ENCODE measurements at places on chromosomes 6 and 20.
A peak's percentile ranks its signal among the peaks of the same experiment; 100 is the strongest.

DNA sequence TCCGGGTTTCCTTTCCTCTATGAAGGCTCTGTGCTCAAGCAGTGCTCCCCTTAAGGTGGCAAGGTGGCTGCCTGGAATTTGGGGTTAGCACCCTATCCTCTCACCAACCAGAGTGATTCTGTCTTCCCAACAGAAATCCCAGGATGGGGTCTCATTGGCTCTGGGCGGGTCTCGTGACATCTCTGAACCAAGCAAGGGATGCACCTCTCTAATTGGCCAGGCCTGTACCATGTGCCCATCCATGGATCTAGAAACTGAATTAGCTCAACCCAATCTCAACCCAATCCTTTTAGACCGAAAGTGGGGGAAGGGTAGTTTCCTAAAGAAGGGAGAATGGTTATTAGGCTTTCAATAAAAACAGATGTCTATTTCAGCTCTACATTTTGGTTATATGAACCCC is 17.6 kb upstream of the MBOAT1 start:
- no peak overlapping the region for H3K27ac ChIP-seq
- no peaks in the 10 kb centered on the region for H3K36me3 ChIP-seq
- no peaks in the 10 kb centered on the region for H3K4me1 ChIP-seq
- H3K27me3 ChIP-seq: no peaks in the 10 kb centered on the region

GRCh38 chr6:4466261-4466660 is 309.9 kb upstream of the CDYL start:
- no peak overlapping the region for H3K4me3 ChIP-seq
- no peak overlapping the region for H3K27ac ChIP-seq
- no peaks in the 10 kb centered on the region for H3K4me1 ChIP-seq

- H3K27me3 ChIP-seq: peaks cover 46% of the 10 kb centered on the region
- DNase-seq: peak; percentile 14
- H3K4me1 ChIP-seq: peaks cover 7% of the 10 kb centered on the region
These were observed 57.1 kb upstream of the MLN start for GRCh38 chr6:33860706-33861474.

DNA sequence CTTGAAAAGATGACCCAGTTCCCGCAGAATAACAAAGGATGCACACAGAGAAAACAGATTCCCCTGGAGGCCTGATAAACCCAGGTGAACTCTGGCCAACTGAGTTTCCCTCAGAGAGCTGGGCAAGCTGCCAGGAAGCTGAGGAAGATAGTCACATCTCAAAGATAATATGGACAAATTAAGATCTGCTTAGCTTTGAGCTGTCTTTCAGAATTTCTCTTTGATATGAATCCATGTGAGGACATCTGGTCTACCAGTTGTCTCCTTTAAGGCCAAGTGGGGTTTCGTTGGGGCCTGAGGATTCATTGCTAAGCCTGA is 59.5 kb downstream of the ID4 start:
- H3K4me3 ChIP-seq: no peak overlapping the region
- H3K4me1 ChIP-seq: no peaks in the 10 kb centered on the region
- H3K27ac ChIP-seq: no peak overlapping the region
- no peaks in the 10 kb centered on the region for H3K27me3 ChIP-seq
- no peak for DNase-seq

GRCh38 chr6:116449565-116449964 is 11.6 kb upstream of the CALHM6 start:
- H3K36me3 ChIP-seq: no peaks in the 10 kb centered on the region
- peaks cover 8% of the 10 kb centered on the region for H3K4me1 ChIP-seq
- no peak for DNase-seq
- H3K27me3 ChIP-seq: no peaks in the 10 kb centered on the region
- no peak overlapping the region for H3K4me3 ChIP-seq
- H3K27ac ChIP-seq: no peak overlapping the region

DNA sequence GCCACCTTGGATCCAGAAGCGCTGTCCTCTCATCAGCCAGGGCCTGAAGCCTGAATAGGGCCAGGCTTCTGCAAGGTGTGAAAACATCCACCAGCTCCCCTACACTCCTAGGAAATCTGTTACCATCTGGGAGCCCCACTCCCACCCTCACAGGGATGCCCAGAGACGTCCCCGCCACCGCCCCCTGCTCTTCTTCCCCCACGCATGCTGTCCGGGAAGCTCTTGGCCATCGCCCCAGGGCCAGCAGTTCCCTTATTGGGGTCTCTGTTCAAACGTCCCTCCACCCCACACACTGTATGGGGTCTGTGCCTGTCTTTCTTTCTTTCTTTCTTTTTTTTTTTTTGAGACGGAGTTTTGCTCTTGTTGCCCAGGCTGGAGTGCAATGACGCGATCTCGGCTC is 3.8 kb downstream of the RGS19 start:
- peaks cover 58% of the 10 kb centered on the region for H3K36me3 ChIP-seq
- H3K4me1 ChIP-seq: peaks cover 21% of the 10 kb centered on the region
- H3K4me3 ChIP-seq: no peak overlapping the region
- no peak overlapping the region for H3K27ac ChIP-seq
- no peak for DNase-seq

DNA sequence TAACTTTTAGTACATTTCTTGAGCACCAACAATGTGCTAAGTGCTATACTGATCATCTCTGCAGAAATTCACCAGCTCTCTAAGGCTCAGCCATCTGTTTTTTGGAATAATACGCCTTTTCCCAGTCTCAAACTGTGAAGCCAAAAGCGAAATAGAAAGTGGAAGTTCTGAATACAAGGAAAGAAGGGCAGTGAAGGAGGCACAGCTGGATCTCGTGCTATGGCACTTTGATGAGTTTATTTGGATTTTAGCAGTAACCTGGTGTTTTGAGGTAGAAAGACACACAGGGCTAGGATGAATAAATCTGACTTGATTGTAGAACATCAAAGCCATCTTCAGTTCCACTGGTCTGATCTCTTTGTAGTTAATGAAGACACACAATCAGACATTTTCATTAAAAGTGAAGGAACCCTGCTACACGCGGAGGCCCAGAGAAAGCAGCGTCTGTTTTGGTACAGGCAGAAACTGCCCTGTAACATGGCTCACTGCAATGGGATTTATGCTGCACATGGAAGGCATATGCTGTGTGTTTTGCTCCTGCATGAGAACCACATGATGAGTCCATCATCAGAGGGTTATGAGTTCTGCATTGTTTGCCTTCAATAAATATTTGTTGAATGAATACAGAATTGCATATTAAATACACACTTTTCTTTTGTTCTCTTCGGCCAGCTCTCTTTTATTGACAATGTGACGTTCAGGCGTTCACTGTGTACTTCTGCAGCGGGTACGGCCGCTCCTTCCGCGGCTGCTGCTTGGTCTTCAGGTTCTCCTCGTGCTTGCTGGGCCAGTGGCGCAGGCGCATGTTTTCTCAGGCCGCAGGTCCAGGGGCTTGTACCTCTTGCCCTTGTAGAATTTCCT is 100.9 kb downstream of the PREP start:
- DNase-seq: no peak
- H3K27ac ChIP-seq: no peak overlapping the region
- no peak overlapping the region for H3K4me3 ChIP-seq
- H3K36me3 ChIP-seq: peaks cover 15% of the 10 kb centered on the region
- no peaks in the 10 kb centered on the region for H3K27me3 ChIP-seq

DNA sequence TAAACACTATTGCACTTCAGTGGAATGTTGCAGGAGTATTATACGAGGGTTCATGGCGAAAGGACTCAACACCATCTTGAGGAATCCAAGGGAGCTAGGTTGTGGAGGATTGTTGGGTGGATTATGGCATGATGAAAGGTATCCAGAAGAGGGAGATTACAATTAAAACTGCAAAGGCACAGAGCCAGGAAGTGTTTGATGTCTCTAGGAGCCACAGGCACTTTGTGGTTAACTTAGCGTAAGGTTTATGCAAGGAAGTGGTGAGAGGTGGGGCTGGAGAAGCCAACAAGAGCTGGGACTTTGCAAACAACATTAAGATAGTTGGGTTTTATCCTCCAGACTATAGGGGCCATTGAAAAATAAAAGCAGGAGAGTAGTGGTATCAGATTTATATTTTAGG is 86.6 kb upstream of the TPD52L1 start:
- no peaks in the 10 kb centered on the region for H3K27me3 ChIP-seq
- no peak overlapping the region for H3K27ac ChIP-seq
- H3K4me1 ChIP-seq: no peaks in the 10 kb centered on the region
- no peak overlapping the region for H3K4me3 ChIP-seq

DNA sequence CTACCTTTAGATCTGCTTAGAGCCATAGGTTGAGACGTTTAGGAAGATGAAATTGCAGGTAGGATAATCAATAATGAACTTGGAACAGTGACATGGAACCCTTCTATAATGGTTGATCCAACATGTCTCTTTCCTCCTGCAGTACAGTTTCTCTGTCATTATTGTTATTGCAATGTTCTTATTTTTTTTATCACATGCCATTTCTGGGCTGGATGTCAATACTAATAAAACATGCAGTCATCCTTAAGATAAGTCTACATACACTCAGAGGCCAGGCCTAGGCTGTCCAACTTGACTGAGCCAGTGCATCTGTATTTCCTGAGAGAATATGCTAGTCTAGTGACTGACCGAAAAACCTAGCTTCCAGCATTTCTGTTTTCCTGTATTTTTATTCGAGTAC is 75.3 kb upstream of the THEMIS start:
- no peaks in the 10 kb centered on the region for H3K27me3 ChIP-seq
- H3K4me1 ChIP-seq: no peaks in the 10 kb centered on the region
- H3K36me3 ChIP-seq: peaks cover 6% of the 10 kb centered on the region
- no peak overlapping the region for H3K27ac ChIP-seq

- H3K27ac ChIP-seq: peak overlapping the region; percentile 57
- H3K4me3 ChIP-seq: no peak overlapping the region
- H3K4me1 ChIP-seq: peaks cover 3% of the 10 kb centered on the region
- no peaks in the 10 kb centered on the region for H3K27me3 ChIP-seq
- DNase-seq: peak; percentile 42
These were observed 87.7 kb downstream of the SCAND1 start for GRCh38 chr20:35866418-35867202.

GRCh38 chr20:44354979-44355497 is 461 bp upstream of the HNF4A start:
- H3K36me3 ChIP-seq: no peaks in the 10 kb centered on the region
- H3K27me3 ChIP-seq: peaks cover 31% of the 10 kb centered on the region
- H3K27ac ChIP-seq: no peak overlapping the region
- no peaks in the 10 kb centered on the region for H3K4me1 ChIP-seq
- DNase-seq: no peak

DNA sequence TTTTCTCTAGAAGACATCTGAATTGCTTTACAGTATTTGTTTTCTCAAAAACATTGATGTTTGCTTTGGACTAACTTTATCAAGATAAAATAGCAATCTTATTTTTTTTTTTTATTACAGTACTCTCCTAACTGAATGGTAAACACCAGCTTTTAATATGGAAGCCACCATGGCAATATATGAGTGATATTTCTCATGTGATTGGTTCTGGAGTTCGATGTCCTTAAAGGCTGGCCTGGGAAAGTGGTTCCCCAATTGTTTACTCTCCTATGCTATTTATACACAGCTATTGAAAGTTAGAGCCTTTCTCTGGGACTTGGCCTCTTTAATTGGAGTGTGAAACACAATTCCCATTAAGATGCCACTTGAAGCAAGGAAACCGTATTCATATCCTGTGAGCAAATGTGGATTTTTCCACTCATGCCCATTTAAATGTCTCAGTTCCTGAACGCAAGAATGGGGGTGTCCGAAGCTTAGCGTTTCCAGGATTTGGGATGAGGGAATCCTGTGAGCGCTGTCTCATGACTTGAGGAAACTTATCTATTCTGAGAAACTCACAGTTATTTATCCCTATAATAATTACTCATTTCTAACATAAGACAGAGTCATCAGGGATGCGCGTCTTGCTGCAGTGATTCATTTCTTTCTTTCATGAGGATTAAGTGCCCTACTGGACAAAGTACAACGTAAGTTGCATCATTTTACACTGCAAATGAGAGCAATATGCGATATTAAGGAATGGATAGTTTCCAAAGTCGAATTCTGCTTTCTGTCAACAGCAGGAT is 143.3 kb upstream of the PREP start:
- H3K36me3 ChIP-seq: no peaks in the 10 kb centered on the region
- no peaks in the 10 kb centered on the region for H3K27me3 ChIP-seq
- no peak overlapping the region for H3K27ac ChIP-seq
- no peaks in the 10 kb centered on the region for H3K4me1 ChIP-seq

- no peaks in the 10 kb centered on the region for H3K4me1 ChIP-seq
- DNase-seq: no peak
- H3K27me3 ChIP-seq: peaks cover 29% of the 10 kb centered on the region
- no peak overlapping the region for H3K27ac ChIP-seq
- H3K36me3 ChIP-seq: no peaks in the 10 kb centered on the region
- no peak overlapping the region for H3K4me3 ChIP-seq
These were observed 55.1 kb upstream of the B3GAT2 start for GRCh38 chr6:71011871-71012371.

- peak overlapping the region; percentile 65 for H3K4me3 ChIP-seq
- peaks cover 4% of the 10 kb centered on the region for H3K36me3 ChIP-seq
- H3K27ac ChIP-seq: peak overlapping the region; percentile 13
- no peak for DNase-seq
These were observed 4.6 kb downstream of the PTGIS start for GRCh38 chr20:49563015-49563980.

- peaks cover 5% of the 10 kb centered on the region for H3K27me3 ChIP-seq
- H3K27ac ChIP-seq: no peak overlapping the region
- no peak overlapping the region for H3K4me3 ChIP-seq
- H3K4me1 ChIP-seq: no peaks in the 10 kb centered on the region
These were observed 123.0 kb downstream of the CD83 start for GRCh38 chr6:14240411-14241166.

- H3K4me1 ChIP-seq: no peaks in the 10 kb centered on the region
- DNase-seq: no peak
- H3K4me3 ChIP-seq: no peak overlapping the region
- no peaks in the 10 kb centered on the region for H3K27me3 ChIP-seq
These were observed 72.4 kb upstream of the LAMP5 start for GRCh38 chr20:9441948-9442347.

All from mesenchymal stem cell (in vitro differentiated cells and primary cell).